ENCODE measurements at places on chromosomes 12 and 14. TPM values are rescaled to one million over a fixed set of nuclear protein-coding genes. Genes with fewer than 3 reads are reported as not detected.

GRCh38 chr12:51591016-51591901 is at the start of gene SCN8A:
Gene SCN8A (plus strand): TSS chr12:51591233. CDS start chr12:51662818, 71,585 bp downstream.
- DNase-seq, result peak; percentile 67

- DNase-seq, result no peak
Observed at GRCh38 chr14:41362139-41362538, 244.5 kb upstream of the LRFN5 start.

GRCh38 chr14:59294662-59294992 is 106.2 kb downstream of the DAAM1 start:
- DNase-seq, result no peak

Gene AMDHD1
- 0.31 TPM for total RNA-seq

Gene AGAP2
- total RNA-seq, result 25.6 TPM

All from occipital lobe (tissue), 3 donors.